Stimulated activated CD8-positive, alpha-beta memory T cell treated with anti-CD3 and anti-CD28 coated beads, Interleukin-7, amount 100 ng/mL, for 1 hour (primary cell): ENCODE measurements at places on chromosomes 13 and 19.

- DNase-seq = no peak
Observed at GRCh38 chr19:615619-616018, 17.7 kb downstream of the POLRMT start.

- DNase-seq = no peak
Observed at GRCh38 chr13:113971471-113972231, 2.2 kb downstream of the C13orf46 start.

GRCh38 chr13:112465251-112466131 lies 89.3 kb downstream of the SPACA7 start:
- DNase-seq = no peak

DNA sequence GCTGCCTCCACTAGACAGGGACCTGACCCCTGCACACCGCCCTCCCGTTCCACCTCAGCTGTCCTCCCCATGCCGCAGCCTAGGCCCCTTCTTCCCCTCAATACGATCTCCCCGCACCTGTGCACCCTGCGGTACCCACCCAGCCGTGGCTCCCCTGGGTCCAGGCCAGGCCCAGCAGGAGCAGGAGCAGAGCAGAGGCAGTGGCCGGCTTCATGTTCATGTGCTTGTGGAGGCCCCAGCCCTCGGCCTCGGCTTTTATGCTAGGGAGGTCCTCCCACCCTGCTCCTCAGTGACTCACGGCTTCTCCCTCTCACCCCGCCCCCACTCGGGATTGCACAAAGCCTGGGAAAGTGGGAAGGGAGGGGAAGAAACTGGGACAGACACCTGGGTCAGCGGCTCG lies 11.4 kb upstream of the KRTDAP start:
- no peak for DNase-seq

DNA sequence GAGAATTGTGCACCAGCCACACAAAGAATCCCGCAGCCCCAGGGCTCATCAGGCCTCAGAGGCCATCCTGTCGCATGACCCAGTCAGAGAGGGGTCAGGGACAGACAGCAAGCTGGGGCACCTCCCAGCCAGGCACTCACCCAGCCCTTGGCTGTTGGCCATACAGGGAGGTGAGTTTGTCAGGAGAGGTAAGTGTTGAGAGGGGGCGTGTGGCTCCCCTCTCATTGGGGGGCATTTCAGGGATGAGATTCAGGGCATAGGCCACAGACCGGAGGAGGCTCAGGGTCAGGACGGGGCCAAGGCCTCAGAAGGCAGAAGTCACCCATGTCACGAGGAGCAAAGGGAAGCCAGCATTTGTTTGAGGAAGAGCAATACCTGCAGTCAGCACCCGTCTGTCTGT lies 37.1 kb downstream of the MYO9B start:
- DNase-seq = no peak

DNA sequence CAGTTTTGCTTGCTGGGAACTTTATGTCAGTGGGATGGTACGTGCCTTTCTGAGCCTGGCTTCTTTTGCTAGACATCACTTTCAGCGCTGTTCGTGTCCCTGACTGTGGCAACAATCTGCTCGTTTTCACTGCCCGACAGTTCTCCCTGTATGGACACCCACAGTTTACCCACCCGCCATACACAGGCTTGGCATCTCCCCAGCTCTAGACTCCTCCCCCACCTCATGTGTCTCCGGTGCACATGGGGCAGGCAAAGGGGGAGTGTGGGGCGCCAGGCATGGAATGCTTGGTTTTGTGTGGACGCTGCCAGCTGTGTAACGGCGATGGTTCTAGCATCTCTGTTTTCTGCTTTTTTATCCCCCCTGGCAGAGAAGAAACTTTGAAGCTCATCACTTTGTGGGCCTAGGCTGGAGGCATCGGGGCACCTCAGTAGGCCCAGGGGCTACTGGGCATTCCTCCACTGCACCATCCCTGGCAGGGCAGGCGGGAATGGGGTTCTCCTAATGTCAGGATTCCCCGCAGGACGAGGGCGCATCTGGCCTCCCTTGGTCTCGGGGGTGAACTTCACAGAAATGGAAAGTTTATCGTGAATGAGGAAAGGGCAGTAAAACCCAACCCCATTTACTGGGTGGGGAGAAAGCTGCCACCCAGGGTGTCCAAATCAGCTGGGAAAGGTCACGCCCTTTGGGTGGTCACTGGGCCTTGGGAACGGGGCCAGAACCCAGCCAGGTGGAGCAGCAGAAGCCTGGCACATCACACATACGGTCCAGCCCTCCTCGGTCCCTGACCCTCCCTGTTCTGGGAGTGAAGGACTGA lies 60.8 kb downstream of the CEBPG start:
- no peak for DNase-seq

DNA sequence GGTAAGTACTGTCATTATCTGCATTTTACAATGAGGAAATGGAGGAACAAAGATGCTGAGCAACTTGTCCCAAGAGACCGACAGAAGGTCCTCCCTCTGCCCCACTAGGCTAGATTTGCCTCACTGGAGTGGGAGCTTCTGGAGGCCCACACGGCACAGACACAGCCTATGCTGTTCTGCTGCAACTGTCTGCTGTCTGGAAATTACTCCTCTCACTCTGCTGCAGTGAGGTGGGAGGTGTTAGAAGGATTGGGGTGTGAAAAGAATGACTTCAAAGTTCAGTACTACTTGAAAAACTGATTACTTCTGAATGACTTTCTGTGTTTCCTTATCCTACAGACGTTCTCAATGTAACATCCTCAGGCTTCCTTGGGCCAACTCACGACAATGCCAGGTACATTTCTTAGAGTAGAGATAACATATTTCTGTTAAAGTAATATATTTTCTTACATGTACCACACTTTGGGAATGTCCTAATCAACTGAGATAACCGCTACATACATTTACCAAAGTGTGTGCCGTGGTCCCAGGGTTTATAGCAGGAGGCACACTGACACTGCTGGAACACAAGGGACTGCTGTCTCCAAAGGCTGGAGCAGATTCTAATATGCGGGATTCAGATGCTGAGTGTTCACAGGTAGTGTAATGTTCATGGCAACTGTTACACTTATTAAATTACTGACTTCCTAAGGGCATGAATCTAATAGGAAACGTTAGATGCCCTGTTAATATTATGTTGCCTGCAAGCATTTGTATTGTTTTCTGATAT lies 53.5 kb upstream of the WASF3 start:
- DNase-seq = no peak

DNA sequence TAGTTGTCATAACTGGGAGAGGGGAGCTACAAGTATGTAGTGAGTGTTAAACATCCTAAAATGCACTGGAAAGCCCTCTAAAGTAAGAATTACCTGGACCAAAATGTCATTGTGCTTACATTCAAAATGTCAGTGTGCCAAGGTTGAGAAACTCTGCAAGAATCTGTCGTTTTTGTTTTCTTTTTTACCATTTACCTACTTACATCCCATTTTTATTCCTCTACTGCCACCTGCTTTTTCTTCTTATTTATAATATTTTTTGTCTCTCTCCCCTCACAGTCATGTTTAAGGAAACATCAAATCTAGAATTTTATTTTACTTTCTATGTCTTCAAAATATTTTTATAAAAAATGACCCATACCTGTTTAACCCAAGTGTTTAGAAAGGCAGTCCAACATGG lies 226.4 kb downstream of the PCDH17 start:
- no peak for DNase-seq

DNA sequence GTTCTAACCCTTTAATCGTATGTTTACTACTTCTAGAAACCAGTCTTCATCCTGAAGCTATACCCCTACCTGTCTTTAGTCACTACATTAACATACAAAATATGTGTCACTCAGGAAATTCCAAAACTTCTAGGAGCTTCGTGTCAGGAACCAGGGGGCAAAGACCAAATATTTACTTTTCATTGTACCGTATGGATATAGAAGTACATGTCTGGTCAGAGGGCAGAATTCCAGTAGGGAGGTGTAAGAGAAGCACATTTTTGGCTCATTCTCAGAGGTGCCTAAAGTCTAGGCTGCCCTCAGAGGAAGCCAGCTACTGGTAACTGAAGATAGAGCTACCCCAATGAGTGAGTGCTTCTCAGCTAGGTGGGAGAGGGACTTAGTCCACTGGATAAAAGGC lies 320.7 kb downstream of the DIAPH3 start:
- no peak for DNase-seq

GRCh38 chr13:107200491-107200890 lies 632.6 kb upstream of the ARGLU1 start:
- no peak for DNase-seq

DNA sequence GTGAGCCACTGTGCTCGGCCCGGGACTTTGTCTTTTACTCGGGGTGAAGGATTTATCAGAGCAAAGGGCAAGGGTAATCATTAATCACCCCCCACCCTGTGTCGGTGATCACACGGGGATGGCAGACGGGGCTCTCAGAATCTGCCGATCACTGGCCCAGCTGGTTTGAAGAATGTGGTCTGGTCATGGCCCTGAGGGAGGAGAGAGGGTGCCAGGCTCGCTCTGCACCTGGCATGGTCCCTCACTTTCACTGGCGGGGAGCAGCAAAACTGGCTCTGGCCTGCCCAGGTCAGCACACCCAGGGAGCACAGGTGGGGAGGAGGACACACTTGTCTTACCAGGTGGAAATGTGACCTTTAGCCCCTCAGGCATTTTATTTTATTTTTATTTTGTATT lies 10.2 kb downstream of the REEP6 start:
- no peak for DNase-seq

DNA sequence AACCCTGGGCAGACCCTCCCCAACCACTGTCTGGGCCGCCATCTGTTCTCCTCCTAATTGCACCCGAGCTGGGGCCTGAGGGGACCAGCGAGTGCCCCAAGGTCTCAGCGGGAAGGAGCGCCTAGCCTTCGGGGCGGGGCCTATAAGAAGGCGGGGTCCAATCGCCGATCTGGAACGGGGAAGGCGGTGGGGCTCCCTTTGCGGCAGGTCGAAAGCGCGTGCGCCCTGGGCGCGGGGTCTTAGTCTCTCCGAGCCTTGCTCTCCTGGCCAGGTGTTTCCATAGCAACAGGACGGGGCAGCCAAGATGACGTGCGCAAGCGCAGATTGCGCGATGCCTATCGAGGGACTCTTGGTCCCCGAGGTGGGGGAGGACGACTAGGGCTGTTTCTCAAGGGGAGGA lies 2.8 kb downstream of the MAST1 start:
- DNase-seq = no peak

- DNase-seq = no peak
Observed at GRCh38 chr13:93079294-93079693, 147.3 kb upstream of the GPC6 start.

GRCh38 chr19:50580970-50581634 lies 12.9 kb upstream of the LRRC4B start:
- DNase-seq = no peak

GRCh38 chr13:76696370-76696769 lies 189.8 kb downstream of the KCTD12 start:
- DNase-seq = no peak

DNA sequence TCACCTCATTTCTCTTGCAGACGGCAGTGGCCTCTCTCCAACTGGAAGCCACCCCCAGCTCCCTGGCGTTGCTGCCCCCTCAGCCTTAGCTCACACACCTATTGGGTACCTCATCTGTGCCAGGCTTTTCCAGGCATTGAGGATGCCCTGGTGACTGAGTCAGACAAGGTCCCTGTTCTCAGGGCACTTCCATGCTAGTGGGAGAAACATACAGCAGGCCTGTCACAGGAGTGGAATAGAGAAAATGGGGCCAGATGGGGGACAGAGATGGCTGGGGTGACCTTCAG lies 33.9 kb downstream of the CAPN12 start:
- DNase-seq = no peak

- no peak for DNase-seq
Observed at GRCh38 chr13:46113596-46113995, 8.8 kb upstream of the CPB2 start.

GRCh38 chr13:40994581-40995230 lies 24.4 kb downstream of the ELF1 start:
- no peak for DNase-seq

GRCh38 chr13:110687736-110688135 lies 18.2 kb downstream of the CARS2 start:
- DNase-seq = no peak

GRCh38 chr19:5889288-5889971 lies 14.2 kb downstream of the NDUFA11 start:
- DNase-seq = no peak

GRCh38 chr13:42803563-42804204 lies 22.3 kb downstream of the FAM216B start:
- DNase-seq = no peak

DNA sequence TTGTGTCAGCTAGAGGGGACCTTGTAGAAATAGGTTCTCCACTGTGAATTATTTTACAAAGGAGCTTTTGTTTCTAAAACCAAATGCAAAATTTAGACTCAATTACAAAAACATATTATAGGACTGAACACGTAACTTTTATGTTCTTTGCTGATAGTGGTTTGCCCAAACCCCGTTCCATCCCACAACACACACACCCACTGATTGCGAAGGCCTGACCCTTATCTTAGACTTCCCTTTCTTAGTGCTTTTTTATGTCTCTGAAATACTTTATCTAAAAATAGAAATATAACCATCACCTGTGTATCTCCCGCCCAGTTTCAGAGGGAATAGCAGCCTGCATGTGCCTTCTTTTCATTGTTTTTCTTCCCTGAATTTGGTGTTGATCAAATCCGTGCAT lies 13.0 kb downstream of the CCNA1 start:
- DNase-seq = no peak

DNA sequence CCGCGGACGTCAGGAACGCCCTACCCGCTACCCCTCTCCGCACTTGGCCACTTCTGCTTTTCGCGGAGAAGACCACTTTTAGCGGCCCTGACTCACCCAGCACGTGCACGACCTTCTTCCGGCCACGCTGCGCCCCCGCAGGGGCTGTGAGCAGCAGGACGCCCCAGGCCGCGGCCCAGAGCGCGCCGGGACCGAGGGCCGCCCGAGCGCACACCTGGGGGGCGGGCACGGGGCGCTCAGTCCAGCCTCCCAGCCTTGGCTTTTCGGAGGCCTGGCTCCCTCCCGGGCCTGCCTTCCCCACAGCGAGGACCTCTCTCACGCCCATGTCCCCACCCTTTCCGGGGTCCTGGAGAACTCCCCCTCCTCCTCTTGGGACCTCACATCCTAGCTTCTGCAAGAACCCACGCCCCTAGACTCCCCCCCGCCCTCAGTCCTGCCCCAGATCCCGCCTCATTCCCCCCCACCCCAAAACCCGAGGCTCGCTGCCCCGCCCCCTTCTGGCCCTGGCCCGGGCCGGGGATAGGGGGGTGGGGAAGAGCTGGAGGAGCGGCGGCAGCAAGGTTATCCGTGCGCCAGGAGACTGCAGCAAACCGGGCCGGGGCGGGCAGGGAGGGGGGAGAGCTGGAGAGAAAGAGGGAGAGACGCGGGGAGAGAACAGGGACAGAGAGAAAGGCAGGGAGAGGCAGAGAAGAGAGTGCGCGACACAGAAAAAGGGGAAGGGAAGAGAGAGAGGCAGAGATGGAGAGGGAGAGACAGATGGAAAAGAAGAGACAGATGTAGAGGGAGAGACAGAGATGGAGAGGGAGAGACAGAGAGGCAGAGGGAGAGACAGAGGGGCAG lies 11.5 kb downstream of the TM6SF2 start:
- DNase-seq = no peak

GRCh38 chr19:46000491-46001246 lies 5.4 kb downstream of the CCDC61 start:
- peak; percentile 51 for DNase-seq

GRCh38 chr13:20461481-20461859 lies 64.2 kb downstream of the CRYL1 start:
- DNase-seq = no peak

GRCh38 chr13:101697745-101698144 lies 245.3 kb downstream of the ITGBL1 start:
- DNase-seq = no peak
